K562 (cell line): ENCODE measurements at places on chromosomes 1 and 21.

- DNase-seq: no peak
Observed at GRCh38 chr1:240387051-240387450, 224.9 kb downstream of the GREM2 start.

DNA sequence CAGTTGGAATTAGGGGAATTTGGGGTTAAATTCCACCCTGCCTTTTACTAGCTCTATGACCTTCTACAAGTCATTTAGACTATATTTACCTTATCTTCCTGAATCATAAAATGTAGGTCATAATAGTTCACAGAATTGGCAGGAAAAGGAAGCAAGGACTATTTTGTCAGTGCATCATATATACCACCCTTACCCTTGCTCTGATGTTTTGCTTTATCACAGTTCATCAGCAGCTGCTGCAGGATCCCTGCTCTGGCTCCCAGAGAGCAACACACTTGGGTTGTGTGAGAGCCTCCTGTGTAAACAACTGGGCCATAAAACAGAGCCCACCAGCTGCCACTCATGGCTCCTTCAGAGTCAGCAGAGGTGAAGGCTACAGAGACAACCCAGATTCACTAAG, 631.6 kb upstream of the CAMK1G start:
- DNase-seq: no peak

GRCh38 chr1:47678464-47678980, 240.7 kb downstream of the FOXD2 start:
- DNase-seq: no peak

- no peak for DNase-seq
Observed at GRCh38 chr1:169326261-169326955, 41.2 kb downstream of the NME7 start.

DNA sequence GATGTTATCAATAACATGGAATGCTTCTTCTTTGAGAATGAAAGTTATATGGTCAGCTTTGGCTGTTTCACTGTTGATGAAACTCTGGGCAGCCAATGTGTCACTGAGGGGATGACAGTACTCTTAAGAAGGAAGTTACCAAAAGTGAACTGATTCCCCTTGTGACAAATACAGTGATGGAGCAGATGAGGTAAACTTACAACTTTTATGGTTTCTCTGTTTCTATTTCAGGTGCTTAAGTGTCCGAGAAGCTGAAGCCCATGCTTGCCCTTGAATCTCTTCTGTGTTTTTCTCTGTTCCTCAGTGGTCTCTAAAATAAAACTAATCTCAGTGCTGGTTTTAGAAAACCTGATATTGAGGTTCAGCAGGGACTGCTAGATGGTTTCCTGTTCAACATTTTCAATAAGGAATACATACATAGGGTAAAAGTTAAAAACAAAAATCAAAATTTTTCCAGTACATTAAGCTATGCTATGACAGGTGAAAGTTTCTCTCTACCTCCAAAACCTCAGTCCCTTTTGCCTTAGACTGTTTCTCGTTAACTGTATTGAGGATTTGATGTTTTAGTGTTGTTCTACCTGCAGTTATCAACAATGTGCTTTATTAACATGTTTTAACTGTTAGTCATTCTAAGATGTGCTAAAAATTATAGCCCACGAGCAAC, 454.4 kb upstream of the ADGRL4 start:
- no peak for DNase-seq

DNA sequence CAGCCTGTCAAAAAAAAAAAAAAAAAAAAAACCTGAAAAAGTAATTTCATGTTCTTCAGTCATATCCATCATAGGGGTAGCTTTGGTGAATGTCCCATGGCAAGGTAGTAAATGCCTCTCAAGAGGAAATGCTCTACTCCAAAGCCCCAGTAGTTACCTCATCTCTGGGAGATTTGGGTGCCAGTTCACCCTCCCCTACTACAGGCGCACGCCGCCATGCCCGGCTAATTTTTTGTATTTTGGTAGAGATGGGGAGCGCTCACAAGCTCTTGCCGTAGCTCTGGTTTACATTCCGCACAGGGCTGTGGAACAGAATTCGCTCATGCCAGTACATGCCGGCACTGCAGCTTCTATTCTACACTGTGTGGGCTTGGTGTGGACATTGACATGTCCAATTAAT, 13.7 kb downstream of the PIK3CD start:
- DNase-seq: no peak

DNA sequence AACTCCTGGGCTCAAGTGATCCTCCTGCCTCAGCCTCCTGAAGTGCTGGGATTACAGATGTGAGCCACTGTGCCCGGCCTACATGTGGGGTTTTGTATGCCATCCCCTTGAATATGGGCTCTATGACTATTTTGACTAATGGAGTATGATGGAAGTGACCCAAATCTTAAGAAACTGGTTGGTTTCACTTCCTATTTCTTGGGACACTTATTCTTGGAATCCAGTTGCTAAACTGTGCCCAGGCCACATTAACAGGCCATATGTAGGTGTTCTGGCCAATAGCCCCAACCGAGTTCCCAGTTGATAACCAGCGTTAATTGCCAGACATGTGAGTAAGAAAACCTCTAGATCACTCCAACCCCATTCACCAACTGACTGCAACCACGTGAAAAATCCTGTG, 36.3 kb upstream of the CLIC4 start:
- DNase-seq: no peak

GRCh38 chr1:214702556-214702955, 99.6 kb downstream of the CENPF start:
- DNase-seq: no peak

GRCh38 chr1:60037669-60038068, 35.9 kb downstream of the C1orf87 start:
- no peak for DNase-seq

GRCh38 chr1:203126151-203126865, 1.2 kb upstream of the ADORA1 start:
- DNase-seq: no peak

- no peak for DNase-seq
Observed at GRCh38 chr1:152699746-152700145, 1.6 kb downstream of the LCE2A start.

GRCh38 chr1:84862810-84863251, 30.2 kb downstream of the LPAR3 start:
- no peak for DNase-seq

GRCh38 chr1:8510041-8510823, 192.3 kb downstream of the SLC45A1 start:
- no peak for DNase-seq

DNA sequence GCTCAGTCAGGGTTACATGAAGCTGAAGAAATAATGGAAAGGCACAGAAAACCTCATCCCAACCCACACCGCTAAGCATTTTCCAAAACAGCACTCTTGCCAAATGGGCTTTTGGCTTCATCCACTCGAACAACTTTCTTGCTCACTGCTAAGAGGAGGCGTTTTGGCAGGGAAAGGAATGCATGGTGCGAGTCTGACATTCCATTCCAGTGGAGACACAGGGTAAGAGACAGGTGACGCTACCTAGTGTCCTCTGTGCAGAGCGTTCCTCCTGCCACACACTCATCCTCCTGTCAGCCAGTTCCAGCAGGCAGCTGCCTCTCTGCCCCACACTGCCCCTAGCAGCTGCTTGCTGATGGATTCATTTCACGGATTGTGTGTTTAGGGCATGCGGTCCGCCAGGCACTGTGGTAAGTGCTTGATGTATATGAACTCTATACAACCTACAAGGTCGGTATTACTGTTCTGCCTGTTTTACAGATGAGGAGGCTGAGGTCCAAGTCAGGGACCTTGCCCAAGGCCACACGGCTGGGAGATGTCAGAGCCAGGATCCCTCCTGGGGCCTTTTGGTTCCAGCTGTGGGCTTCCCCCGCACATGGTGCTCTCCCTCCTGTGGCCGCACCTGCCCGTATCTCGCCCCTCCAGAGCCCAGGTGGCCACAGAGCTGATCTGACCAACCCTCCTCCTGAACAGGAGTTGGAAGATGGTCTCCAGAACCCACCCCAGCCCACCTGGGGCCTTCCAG, 25.7 kb upstream of the BACE2 start:
- no peak for DNase-seq

GRCh38 chr1:111148376-111148881, 8.4 kb downstream of the CEPT1 start:
- no peak for DNase-seq

GRCh38 chr1:65393347-65393746, 27.1 kb upstream of the LEPR start:
- DNase-seq: no peak
